Stimulated activated naive CD8-positive, alpha-beta T cell treated with anti-CD3 and anti-CD28 coated beads, Interleukin-15, Interleukin-2, amounts not matched to agents 100 U/mL and 50 U/mL, for 24 hours (primary cell): ENCODE measurements at places on chromosomes 1 and 21.

GRCh38 chr1:156945881-156946661 lies 25.6 kb downstream of the LRRC71 start:
- no peak for DNase-seq

DNA sequence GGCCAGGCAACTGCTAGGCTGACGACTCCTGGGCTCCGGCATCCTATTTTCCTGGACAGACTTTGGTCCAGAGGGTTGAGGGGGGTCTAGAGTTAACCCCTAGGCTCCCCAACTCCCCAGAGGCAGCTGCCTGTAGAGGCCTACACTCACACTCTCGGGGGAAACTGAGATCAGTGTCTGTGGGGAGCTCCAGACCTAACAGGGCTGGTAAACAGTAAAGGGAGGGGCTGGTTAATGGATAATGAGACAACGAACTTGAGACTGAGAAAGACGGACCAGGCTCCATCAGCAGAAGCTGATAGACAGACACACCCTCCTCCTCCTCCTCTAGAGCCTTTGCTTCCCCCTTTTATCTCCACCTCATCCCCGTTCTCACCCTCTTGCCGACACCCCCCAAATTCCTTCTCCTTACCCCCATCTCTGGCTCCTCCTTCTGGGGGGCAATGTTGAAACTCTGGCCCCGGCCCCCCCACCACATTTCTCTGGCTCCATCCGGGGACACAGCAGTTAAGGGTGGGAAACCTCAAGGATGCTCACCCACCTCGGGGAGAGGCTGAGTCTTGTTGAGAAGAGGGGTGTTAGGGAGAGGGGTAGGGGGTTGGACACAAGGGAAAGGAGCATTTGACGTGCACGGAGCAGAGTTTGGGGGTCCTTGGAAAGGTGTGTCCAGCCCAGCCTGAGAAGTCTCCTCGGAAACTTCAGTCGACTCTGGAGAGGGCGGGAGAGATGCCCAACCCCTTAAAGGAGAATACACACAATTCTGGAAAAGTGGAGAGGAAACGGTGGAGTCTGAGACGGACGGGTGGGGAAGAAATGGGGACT lies at the start of gene MTMR11:
Gene MTMR11, minus strand, starts transcription at position 710 of the 822 bp plus-strand sequence. Its CDS starts 232 bp downstream, at position 478.
- DNase-seq, result no peak

DNA sequence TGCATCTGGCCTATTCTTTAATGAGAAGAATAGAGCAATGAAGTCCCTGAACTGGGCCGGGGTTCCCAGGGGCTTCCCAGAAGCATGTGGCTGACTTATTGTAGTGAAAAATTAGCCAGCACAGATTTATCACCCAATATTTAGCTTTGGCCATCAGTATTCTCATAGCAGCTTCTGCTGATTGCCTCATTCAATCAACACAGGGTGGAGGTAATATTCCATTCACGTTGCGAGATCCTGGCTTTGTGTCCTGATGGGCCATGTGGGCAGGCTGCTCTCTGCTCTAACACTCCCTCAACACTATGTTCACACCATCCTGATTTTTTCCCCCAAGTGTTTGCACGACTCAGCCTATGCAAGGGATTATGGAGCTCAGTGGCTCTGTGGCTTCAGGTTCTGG lies 21.5 kb upstream of the LAMTOR5 start:
- DNase-seq, result no peak

- DNase-seq, result peak; percentile 65
These were observed 26.1 kb downstream of the MAN1C1 start for GRCh38 chr1:25642574-25643108.

GRCh38 chr1:9058465-9058864 lies 11.0 kb downstream of the SLC2A5 start:
- no peak for DNase-seq

- no peak for DNase-seq
These were observed 26.7 kb upstream of the SPSB1 start for GRCh38 chr1:9265968-9266367.

- DNase-seq, result no peak
These were observed 528.7 kb upstream of the PLXNA2 start for GRCh38 chr1:208772891-208773290.

- no peak for DNase-seq
These were observed 18.4 kb downstream of the ZBTB17 start for GRCh38 chr1:15957221-15958095.

- DNase-seq, result no peak
These were observed 201.0 kb upstream of the PTBP2 start for GRCh38 chr1:96520579-96520947.

GRCh38 chr1:15684042-15684461 lies at the start of gene PLEKHM2:
Gene PLEKHM2 (plus strand): TSS chr1:15684320. CDS start chr1:15684559, 239 bp downstream.
- DNase-seq, result peak; percentile 62

GRCh38 chr1:184296466-184297243 lies 90.2 kb upstream of the C1orf21 start:
- no peak for DNase-seq

DNA sequence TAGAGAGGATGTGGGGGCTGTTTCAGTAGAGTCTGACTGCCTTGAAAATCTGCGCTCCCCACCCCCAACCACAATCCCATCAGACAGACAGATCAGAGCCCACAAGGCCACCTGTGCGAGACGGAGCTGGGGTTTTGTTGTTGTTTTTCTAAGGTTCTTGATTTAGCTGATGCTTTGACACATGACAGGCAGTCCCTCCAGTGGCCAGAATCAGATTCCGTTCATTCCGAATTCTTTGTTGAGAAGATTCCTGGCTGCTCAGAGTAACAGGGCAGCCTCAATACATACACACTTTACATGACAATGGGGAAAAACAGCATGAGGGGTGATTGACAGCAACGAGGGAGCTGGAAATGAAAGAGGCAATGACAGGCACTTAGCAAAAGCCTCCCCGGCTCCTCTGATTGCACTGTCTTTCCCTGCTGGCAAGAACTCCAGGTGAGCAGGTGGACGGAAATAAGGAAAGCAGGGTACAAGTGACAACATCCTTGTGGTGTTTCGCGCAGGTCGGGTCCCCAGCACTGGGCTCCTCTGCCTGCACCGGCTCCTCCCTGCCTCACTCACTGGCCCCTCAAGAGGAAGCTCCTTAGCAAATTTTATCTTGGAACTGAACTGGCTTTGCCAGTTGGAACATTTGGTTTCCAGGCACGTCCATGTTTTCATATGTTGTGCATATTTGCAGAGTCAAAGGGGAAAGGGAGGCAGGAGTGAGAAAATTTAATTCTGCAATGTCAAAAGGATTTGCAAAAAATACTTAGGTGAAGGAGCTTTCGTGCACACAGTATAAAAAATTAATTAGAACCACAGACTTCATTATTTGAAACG lies 148.7 kb downstream of the PGBD5 start:
- DNase-seq, result no peak

DNA sequence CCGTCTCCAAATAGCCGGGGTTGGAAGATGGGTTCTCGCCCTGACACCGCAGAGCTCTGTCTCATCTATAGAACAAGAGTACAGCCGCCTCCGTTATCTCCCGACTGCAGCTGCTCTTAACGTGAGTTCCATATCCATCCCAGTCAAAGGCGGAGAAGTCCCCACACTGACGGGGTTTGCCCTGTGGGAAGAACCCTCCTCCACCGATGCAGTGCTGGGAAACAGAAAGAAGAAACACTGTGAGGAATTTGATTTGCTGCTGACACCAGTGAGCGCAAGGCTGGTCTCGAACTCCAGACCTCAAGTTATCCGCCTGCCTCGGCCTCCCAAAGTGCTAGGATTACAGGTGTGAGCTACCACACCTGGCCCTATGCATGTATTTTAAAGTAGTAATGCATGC lies 9.5 kb downstream of the ITLN2 start:
- DNase-seq, result no peak

GRCh38 chr21:38688068-38688467 lies 117.7 kb upstream of the ETS2 start:
- no peak for DNase-seq
